ENCODE measurements at places on chromosomes 5 and 9.

DNA sequence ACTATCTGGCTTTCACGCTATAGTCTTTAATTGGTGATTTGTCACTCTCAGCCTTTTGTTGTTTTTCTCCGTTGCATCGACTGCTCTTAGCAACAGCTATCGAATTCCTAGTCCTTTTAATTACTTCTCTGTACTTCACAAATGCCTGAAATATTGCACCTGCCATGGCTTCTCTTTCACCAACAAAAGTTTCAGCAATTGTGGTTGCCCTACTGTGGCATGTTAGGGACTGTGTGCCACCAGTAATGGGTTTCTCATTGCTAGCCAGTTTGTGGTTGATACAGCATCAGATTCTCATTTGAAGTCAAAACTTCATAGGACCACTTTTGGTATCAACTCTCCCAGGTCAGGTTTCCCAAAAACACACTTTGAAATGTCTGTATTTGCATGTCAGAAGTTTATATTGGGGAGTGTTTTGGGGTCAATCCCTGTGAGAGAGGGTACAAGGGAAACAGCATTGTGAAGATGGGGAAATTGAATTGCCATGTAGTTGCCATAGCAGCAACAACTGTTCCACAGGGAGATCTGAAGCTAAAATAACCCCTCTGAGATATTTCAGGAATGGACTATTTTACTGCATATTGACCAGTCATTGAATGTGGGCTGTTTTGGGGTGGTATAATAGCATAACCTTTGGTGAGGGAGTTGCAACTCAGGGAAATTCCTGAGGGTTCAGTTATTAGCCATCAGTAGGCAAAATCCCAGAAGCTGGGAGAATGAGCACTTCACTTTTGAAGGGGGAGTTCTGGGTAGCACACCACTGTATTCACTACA, 99.2 kb downstream of the WDR70 start:
- no peak for DNase-seq

- DNase-seq, result no peak
Measured at GRCh38 chr9:38619556-38620447, 594 bp downstream of the ANKRD18A start.

DNA sequence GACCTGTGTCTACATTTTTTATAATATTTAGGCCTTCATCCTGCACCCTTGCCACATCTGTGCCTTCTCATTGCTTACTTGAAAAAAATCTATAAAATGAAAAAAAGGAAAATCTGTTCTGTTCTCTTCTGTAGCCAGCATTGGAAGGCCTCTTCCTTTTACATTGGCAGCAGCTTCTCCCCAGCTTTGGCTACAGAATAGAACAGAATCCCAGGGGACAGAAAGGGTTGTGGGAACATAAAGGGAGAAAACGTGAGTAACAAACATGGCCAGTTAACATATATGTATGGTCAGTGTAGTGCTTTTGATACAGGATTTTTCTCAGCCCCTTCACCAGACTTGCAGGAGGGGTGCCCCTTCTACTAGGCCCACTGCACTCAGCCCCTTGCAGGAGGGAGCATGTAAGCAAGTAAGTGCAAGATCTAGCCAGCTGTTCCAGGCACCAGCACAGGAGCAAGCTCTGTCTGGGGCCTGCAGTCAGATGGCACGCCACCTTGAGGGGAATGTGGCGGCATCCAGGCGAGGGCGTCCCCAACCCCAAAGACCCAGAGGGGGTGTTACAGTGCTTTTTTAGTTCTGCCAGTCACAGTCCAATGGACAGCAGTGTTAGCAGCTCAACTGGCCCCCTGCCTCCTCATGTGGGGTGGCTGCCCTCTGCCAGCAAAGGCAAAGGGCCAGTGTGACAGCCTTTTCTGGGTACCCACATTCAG, 330.5 kb upstream of the ZNF462 start:
- no peak for DNase-seq

GRCh38 chr5:77850536-77851175, 74.5 kb upstream of the TBCA start:
- no peak for DNase-seq

DNA sequence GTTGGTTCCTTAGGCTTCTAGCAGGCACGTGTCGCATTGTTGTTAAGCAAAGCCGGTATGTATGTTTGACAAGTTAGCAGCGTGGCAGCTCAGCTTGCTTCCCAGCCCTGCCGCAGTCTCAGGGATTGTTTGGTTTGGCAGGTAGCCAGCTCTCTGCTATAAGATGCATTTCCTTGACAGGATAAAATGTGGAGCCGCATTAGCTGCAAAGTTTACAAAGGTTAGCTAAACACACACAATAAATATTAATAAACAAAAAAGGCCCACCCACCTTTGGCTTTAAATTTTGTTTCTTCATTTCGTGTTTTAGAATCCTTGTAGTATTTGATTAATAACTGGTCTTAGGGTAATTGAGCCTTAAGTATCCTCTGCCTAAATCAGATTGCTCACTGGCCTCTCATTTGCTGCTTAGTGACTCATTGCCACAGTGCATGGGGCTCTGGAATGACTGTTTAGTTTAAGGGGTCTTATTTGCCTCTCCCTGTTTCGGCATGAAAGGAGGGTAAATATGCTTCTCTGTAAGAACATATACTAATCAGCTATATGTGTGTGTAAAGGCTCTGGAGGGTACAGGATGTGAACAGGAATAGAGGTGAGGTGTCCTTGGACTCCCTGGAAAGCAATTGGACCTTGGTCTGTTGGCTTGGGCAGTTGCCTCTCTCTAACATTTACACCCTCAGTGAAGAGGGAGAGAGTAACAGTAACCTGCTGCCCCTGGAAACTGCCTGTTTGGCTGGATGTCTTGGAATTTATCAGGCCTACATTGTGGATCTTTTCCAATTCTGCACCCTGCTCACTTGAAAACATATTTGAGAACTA, 122.0 kb downstream of the GDNF start:
- DNase-seq, result no peak

Data from stimulated activated CD4-positive, alpha-beta T cell treated with anti-CD3 and anti-CD28 coated beads, TNF-alpha, amount 100 ng/mL, for 1 hour (primary cell).